ENCODE measurements at places on chromosomes 12 and 14. TPM values are rescaled to one million over a fixed set of nuclear protein-coding genes. Genes with fewer than 3 reads are reported as not detected.

- no peak overlapping the region for H3K27ac ChIP-seq
- no peaks in the 10 kb centered on the region for H3K27me3 ChIP-seq
- H3K4me3 ChIP-seq = no peak overlapping the region
- H3K4me1 ChIP-seq = no peaks in the 10 kb centered on the region
- no peak for DNase-seq
These were observed 305.0 kb upstream of the DIO3 start for GRCh38 chr14:101256266-101256665.

DNA sequence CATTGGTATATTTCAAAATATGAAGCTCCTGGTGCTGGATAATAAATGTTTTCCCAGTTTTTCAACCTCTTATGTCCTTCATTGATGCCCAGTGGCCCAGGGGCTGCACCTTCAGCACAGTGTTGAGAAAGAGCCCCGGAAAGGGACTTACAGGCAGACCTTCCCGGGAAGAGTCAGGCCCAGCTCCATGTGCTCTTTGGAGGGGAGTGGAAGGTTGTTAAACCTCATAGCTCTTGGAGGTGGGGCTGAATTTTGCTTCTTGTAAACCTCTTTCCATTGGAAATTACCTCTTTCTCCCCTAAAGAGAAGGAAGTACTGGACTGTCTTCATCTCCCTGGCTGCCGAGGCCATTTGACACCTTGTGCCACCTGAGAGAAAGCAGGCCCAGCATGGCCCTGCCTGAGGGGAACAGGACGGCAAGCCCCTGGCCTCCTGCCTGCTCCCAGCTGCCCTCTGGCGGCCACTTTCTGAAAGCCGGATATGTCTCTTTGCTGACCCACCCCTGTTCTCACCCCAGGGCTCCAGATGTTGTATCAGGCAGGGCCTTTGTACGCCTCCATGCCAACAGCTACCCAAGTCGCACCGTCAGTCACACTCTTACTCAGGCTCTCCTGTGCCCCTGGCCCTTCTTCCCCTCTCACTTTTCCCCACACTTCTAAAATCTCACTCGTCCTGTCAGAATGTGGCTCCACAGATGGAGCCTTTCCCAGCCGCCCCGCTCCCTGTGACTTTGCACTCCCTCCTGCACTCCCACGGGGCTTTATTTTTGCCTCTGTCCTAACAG lies 43.0 kb downstream of the EVL start:
- DNase-seq = peak; percentile 83
- H3K27me3 ChIP-seq = no peaks in the 10 kb centered on the region
- H3K27ac ChIP-seq = peak overlapping the region; percentile 67
- H3K4me1 ChIP-seq = peaks cover 75% of the 10 kb centered on the region
- peaks cover 82% of the 10 kb centered on the region for H3K36me3 ChIP-seq

DNA sequence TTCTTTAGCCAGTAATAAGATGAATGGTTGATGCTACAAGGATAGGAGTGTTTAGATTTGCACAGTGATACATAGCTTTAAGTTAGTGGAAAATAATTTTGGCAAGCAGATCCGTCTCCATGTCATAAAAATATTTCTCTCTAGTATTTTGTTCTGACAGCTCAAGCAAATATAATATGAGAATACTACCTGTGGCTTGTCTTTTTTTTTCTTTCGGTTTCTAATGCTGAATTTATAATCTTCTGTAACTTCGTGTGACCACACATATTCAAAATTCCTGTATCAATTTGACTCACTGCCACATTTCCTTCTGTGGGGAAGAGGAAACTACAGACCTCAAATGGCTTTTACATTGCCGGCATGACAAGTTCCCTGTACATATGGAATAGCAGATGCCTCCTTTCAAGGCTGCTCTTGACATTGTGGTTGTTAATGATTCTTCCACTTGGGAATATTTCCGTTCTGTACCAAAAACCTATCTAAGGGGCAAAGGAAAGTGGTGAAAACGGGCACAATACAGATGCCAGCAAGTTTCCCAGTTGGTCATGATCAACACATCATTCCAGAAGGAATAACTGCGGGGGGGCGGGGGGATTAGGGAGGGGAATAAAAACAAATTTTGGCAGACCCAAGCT lies 103.6 kb upstream of the CCDC91 start:
- H3K27ac ChIP-seq = no peak overlapping the region
- no peak for DNase-seq
- no peaks in the 10 kb centered on the region for H3K4me1 ChIP-seq
- no peaks in the 10 kb centered on the region for H3K36me3 ChIP-seq
- no peak overlapping the region for H3K4me3 ChIP-seq
- no peaks in the 10 kb centered on the region for H3K27me3 ChIP-seq

DNA sequence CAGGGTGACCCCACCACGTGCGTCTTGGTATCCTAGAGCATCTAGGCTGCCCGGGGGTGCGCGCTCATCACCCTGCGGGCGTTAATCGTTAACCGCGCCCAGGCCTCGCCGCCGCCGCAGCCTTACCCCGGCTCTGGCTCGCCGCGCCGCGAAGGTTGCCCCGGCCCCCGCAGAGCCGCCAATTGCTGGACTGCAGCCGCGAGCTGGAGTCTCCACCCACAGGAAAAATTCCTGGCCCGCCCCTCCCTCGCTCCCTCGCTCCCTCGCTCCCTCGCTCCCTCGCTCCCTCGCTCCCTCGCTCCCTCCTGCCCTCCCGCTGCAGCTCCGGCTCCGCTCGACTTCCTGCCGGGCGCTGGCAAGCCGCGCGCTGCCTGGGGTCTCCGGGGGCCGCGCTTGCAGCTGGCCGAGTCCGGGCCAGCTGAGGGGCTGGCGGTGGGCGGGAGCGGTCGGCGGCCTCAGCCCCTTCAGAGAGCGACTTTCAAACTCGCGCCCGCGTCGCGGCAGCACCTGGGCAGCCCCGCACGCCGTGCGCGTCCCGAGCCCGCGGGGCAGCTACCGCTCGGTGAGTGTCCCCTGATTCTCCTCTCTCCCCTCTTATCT lies at the start of gene PLEKHG3:
TSS of gene PLEKHG3 (plus strand) at position 282 of the 600 bp plus-strand sequence. CDS start 23,208 bp downstream, outside the sequence.
- H3K4me1 ChIP-seq = peaks cover 80% of the 10 kb centered on the region
- peak within 1 kb of the TSS; percentile 80 for H3K27ac ChIP-seq
- no peaks in the 10 kb centered on the region for H3K27me3 ChIP-seq
- H3K4me3 ChIP-seq = peak within 1 kb of the TSS; percentile 57

- no peaks in the 10 kb centered on the region for H3K4me1 ChIP-seq
- H3K27me3 ChIP-seq = no peaks in the 10 kb centered on the region
- no peak for DNase-seq
- no peaks in the 10 kb centered on the region for H3K36me3 ChIP-seq
These were observed 32.8 kb upstream of the TUBA1C start for GRCh38 chr12:49231878-49232655.

Gene RPL10L
- not detected for total RNA-seq

- no peak for DNase-seq
- H3K27me3 ChIP-seq = no peaks in the 10 kb centered on the region
- no peak overlapping the region for H3K27ac ChIP-seq
- no peaks in the 10 kb centered on the region for H3K36me3 ChIP-seq
- H3K4me3 ChIP-seq = no peak overlapping the region
These were observed 9.8 kb upstream of the PARP11 start for GRCh38 chr12:3882896-3883564.

DNA sequence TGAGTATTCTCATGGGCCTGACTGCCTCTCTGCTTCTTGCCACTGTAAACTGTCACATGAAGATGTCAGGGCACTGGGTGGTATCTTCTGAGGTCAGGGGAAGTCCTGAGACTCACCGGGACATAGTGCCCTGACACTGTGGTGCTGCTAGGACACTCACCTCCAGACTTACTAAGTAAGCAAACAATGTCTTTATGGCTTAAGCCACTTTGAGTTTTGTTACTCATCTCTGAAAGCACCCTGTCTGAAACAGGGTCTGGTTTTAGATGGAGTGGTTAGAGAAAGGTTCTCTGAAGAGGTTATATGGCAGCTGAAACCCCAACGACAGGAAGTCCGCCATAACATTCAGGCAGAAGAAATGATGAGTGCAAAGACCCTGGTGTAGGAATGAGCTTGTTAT lies 22.7 kb downstream of the GPR19 start:
- DNase-seq = no peak
- no peak overlapping the region for H3K27ac ChIP-seq
- H3K27me3 ChIP-seq = no peaks in the 10 kb centered on the region
- H3K4me3 ChIP-seq = no peak overlapping the region
- no peaks in the 10 kb centered on the region for H3K4me1 ChIP-seq
- H3K36me3 ChIP-seq = no peaks in the 10 kb centered on the region

GRCh38 chr12:109736552-109737108 lies 23.0 kb downstream of the FAM222A start:
- H3K4me3 ChIP-seq = no peak overlapping the region
- no peaks in the 10 kb centered on the region for H3K4me1 ChIP-seq
- no peaks in the 10 kb centered on the region for H3K36me3 ChIP-seq
- peak; percentile 6 for DNase-seq

DNA sequence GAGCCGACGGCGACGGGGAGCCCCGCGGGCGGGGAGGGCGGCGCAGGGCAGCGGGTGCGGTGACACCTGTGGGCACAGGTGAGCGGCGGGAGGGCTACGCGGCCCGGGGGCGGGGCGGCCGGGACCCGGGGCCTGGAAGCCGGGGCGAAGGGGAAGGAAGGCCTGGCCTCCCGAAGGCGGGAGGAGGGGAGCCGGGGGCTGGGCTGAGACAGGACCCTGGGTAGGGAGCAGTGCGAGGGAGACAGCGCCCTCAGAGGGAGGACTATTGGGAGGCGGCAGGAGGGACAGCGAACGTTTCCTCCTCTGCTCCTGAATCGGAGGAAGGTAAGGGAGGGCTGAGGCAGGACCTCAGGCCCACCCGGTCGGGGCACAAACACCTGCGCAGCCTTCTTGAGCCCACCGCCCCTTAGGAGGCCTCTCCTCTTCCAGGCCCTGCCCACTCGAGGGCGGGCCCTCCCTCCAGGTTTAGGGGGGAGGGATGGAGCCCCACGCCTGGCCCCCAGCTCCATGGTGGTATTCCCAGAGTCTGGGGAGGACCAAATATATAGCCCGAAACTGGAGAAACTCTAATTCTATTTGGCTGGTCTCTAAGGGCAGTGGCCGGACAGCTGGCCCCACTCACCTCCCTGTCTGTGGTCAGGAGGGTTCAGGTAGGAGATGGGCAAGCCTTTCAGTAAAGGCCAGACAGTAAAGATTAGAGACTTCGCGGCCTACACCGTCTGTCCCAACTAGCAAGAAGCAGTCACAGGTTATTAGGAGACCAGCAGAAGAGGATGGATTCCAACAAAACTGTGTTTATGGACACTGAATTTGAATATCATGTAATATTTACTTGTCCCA lies 509 bp downstream of the PLEKHG6 start:
- H3K27me3 ChIP-seq = peaks cover 5% of the 10 kb centered on the region
- H3K27ac ChIP-seq = no peak overlapping the region
- DNase-seq = no peak
- no peak overlapping the region for H3K4me3 ChIP-seq

Gene PTCSC3
- not detected for total RNA-seq

GRCh38 chr12:19964549-19964948 lies 403.8 kb upstream of the PDE3A start:
- DNase-seq = no peak
- no peak overlapping the region for H3K4me3 ChIP-seq
- no peak overlapping the region for H3K27ac ChIP-seq
- no peaks in the 10 kb centered on the region for H3K4me1 ChIP-seq

DNA sequence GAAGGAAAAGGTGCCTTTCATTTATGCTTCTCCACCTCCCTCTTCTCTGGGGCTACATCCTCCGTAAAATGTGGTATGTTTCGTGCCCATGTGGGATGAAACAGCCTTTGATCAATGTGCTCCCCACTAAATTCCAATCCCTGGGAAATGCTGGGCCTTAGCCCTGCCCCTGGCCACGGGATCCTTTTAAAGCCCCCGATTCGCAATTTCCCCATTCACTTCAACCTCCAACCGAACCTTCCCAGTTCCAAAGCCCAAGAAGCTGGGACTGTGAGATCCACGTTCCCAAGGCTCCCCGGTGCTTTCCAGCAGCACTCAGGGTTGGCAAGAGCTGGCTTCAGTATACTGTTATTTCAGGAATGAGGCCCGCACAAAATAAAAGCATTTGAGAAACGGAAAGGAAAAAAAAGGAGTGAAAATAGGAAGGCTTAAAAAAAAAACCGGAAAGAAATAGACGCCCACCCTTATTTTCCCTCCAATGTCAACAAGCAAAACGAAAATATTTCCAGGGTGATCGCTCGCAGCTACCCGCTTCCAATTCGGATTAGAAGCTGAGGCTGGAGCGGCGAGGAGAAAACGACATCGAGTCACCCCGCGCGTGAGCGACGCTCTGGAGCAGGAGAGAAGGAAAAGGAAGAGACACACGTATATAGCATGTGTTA lies 1.3 kb upstream of the FOXG1 start:
- no peak for DNase-seq
- peaks cover 4% of the 10 kb centered on the region for H3K27me3 ChIP-seq
- H3K27ac ChIP-seq = no peak overlapping the region
- no peaks in the 10 kb centered on the region for H3K36me3 ChIP-seq
- H3K4me1 ChIP-seq = no peaks in the 10 kb centered on the region

Gene DEGS2
- total RNA-seq = 0.14 TPM

DNA sequence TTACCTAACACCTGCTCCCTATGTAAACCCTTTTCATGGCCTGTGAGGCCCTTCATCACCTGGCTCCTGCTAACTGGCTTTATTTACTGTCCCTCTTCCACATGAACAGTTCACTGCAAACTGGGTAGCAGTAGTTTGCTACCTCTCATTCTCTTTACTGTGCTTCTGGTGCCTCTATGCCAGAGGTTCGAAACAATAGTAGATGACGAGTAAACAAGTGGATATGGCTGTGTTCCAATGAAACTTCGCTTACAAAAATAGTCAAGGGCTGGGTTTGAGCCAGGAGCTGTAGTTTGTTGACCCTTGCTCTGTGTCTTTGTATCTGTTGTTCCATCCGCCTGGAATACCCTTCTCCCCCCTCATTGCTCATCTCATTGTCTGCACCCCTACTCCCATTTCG lies 233.6 kb upstream of the RMST start:
- no peaks in the 10 kb centered on the region for H3K4me1 ChIP-seq
- no peak overlapping the region for H3K4me3 ChIP-seq
- DNase-seq = no peak
- H3K36me3 ChIP-seq = no peaks in the 10 kb centered on the region
- H3K27me3 ChIP-seq = no peaks in the 10 kb centered on the region
- no peak overlapping the region for H3K27ac ChIP-seq

Gene LTB4R
- 19.5 TPM for total RNA-seq

- no peaks in the 10 kb centered on the region for H3K36me3 ChIP-seq
- H3K4me1 ChIP-seq = no peaks in the 10 kb centered on the region
- no peak overlapping the region for H3K4me3 ChIP-seq
- no peaks in the 10 kb centered on the region for H3K27me3 ChIP-seq
These were observed 8.3 kb downstream of the DIO2 start for GRCh38 chr14:80202888-80203562.

Gene TMEM179
- not detected for total RNA-seq

DNA sequence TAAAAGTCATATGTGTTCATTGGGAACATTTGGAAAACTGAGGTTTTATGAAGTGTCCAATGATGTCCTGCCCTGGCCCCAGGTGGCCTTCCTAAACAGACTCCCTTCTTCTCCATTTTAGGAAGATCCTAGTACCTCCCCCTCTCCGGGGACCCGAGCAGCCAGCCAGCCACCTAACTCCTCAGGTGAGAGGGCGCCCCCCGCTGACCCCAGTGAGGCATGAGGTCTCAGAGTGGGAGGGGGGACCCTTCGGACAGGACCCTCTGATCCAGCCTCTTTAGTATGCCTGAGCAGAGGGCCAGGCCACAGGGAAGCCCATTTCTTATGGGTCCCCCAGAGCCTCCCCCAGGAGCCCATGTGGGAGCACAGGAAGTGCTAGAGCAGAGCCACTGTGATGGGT lies 23.7 kb downstream of the DEGS2 start:
- no peak for DNase-seq
- no peaks in the 10 kb centered on the region for H3K4me1 ChIP-seq
- H3K4me3 ChIP-seq = no peak overlapping the region

- no peak overlapping the region for H3K4me3 ChIP-seq
- H3K4me1 ChIP-seq = no peaks in the 10 kb centered on the region
- no peak for DNase-seq
- H3K27me3 ChIP-seq = no peaks in the 10 kb centered on the region
- H3K36me3 ChIP-seq = no peaks in the 10 kb centered on the region
- no peak overlapping the region for H3K27ac ChIP-seq
These were observed 95.1 kb upstream of the COCH start for GRCh38 chr14:30779210-30779609.

Data from CD4-positive, alpha-beta memory T cell (primary cell).